Naive thymus-derived CD4-positive, alpha-beta T cell (primary cell): ENCODE measurements at places on chromosomes 11 and 22. TPM values are rescaled to one million over a fixed set of nuclear protein-coding genes. Genes with fewer than 3 reads are reported as not detected.

Gene LMO2
- 0.73 TPM for total RNA-seq

Gene CALCA
- not detected in 2 replicates for total RNA-seq

Gene CPT1B
- 66.7 TPM for total RNA-seq

GRCh38 chr11:72643547-72643946 lies 30.7 kb downstream of the PDE2A start:
- H3K27me3 ChIP-seq: no peaks in the 10 kb centered on the region
- no peak for DNase-seq
- no peak overlapping the region for H3K4me3 ChIP-seq
- no peaks in the 10 kb centered on the region for H3K36me3 ChIP-seq
- no peaks in the 10 kb centered on the region for H3K4me1 ChIP-seq

GRCh38 chr22:45502215-45503049 lies at the start of gene FBLN1:
Gene FBLN1, plus strand, starts transcription at chr22:45502883. Its CDS starts 103 bp downstream, at chr22:45502986.
- no peaks in the 10 kb centered on the region for H3K36me3 ChIP-seq
- no peaks in the 10 kb centered on the region for H3K27me3 ChIP-seq
- no peak within 1 kb of the TSS for H3K4me3 ChIP-seq
- DNase-seq: no peak
- H3K4me1 ChIP-seq: no peaks in the 10 kb centered on the region

GRCh38 chr11:86745571-86745970 lies 54.8 kb upstream of the PRSS23 start:
- no peak overlapping the region for H3K4me3 ChIP-seq
- no peak for DNase-seq
- H3K36me3 ChIP-seq: no peaks in the 10 kb centered on the region

GRCh38 chr22:29758068-29758622 lies 8.7 kb downstream of the ZMAT5 start:
- no peak overlapping the region for H3K27ac ChIP-seq
- no peaks in the 10 kb centered on the region for H3K27me3 ChIP-seq
- H3K4me1 ChIP-seq: no peaks in the 10 kb centered on the region
- H3K4me3 ChIP-seq: no peak overlapping the region
- no peaks in the 10 kb centered on the region for H3K36me3 ChIP-seq

DNA sequence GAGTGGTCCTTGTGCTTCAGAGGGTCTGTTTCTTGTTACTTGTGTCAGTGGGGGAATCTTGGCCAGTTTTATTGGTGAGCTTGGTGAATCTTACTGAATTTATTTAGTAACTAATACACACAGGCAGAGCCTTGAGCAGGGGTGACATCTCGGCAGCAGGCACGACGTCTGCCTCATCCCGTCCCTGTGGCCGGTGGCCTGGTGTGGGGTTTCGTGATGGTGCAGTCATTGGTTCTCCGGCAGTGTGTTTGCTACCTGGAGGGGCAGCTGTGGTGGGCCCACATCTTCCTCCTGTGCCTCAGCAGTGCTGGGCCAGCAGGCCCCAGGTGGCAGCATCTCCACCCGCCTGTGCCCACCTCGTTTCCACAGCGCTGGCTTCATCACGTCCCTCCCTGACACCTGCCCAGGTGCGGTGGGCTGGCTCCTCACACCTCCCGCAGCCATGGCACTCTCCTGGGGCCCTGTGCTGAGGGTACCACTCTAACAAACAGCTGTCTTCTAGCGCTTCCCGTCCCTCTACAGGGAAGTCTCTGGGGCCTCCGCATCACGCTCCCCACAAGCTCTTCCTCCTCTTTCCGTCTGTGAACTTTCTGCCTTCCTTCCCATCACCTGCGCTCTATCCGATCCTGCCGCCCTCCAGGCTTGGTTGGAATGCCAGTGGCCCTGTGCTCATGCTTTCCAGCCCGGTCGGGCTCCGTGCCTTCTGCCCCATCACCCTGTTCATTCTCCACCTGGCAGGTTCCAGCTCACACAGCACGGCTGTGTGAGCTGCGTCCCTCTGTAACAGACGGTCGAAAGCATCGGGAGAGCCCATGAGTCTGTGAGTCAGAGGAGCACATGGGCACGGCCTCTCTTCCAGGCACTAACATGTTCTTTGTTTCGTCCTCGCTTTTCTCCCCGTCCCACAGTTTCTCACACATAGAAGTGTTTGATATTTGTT lies 203.4 kb downstream of the TBC1D22A start:
- H3K4me3 ChIP-seq: no peak overlapping the region
- H3K36me3 ChIP-seq: no peaks in the 10 kb centered on the region
- H3K27ac ChIP-seq: no peak overlapping the region
- no peak for DNase-seq
- no peaks in the 10 kb centered on the region for H3K27me3 ChIP-seq

DNA sequence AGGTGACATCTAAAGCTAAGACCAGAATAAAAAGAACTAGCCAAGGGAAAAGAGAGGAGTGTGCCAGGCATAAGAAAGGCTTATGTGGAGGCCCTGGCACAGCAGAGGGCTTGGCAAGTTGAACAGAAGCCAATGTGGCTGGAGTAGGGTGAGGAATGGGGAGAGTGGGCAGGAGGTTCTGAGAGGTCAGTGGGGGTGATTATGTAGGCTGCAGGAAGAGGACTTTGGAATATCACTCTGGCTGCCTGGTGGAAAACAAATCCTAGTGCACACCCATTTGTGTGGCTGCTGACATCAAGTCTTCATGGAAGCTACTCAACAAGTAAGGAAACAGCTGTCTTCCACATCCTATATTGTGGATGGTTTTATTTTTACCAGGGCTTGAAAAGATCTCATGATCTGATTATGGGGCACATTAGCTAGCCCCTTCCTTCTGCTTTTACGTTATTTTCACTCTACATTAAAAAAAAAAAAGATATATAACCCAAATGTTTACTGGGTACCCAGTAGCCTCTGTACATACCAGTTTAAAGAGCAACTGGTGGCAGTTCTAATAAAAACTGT lies 3.4 kb downstream of the MRPL16 start:
- peaks cover 9% of the 10 kb centered on the region for H3K4me1 ChIP-seq
- no peak overlapping the region for H3K4me3 ChIP-seq
- DNase-seq: no peak
- H3K36me3 ChIP-seq: peaks cover 32% of the 10 kb centered on the region
- no peak overlapping the region for H3K27ac ChIP-seq
- no peaks in the 10 kb centered on the region for H3K27me3 ChIP-seq

- no peak overlapping the region for H3K27ac ChIP-seq
- H3K4me1 ChIP-seq: no peaks in the 10 kb centered on the region
- H3K36me3 ChIP-seq: no peaks in the 10 kb centered on the region
- no peak overlapping the region for H3K4me3 ChIP-seq
Measured at GRCh38 chr11:113569391-113569790, 94.2 kb upstream of the DRD2 start.

GRCh38 chr22:49073873-49074417 lies 753.7 kb downstream of the BRD1 start:
- H3K4me1 ChIP-seq: no peaks in the 10 kb centered on the region
- no peaks in the 10 kb centered on the region for H3K36me3 ChIP-seq
- no peak overlapping the region for H3K4me3 ChIP-seq
- DNase-seq: no peak
- H3K27ac ChIP-seq: no peak overlapping the region

GRCh38 chr11:131642756-131643531 lies 272.5 kb downstream of the NTM start:
- no peaks in the 10 kb centered on the region for H3K4me1 ChIP-seq
- no peak for DNase-seq
- no peak overlapping the region for H3K4me3 ChIP-seq
- H3K27me3 ChIP-seq: no peaks in the 10 kb centered on the region

DNA sequence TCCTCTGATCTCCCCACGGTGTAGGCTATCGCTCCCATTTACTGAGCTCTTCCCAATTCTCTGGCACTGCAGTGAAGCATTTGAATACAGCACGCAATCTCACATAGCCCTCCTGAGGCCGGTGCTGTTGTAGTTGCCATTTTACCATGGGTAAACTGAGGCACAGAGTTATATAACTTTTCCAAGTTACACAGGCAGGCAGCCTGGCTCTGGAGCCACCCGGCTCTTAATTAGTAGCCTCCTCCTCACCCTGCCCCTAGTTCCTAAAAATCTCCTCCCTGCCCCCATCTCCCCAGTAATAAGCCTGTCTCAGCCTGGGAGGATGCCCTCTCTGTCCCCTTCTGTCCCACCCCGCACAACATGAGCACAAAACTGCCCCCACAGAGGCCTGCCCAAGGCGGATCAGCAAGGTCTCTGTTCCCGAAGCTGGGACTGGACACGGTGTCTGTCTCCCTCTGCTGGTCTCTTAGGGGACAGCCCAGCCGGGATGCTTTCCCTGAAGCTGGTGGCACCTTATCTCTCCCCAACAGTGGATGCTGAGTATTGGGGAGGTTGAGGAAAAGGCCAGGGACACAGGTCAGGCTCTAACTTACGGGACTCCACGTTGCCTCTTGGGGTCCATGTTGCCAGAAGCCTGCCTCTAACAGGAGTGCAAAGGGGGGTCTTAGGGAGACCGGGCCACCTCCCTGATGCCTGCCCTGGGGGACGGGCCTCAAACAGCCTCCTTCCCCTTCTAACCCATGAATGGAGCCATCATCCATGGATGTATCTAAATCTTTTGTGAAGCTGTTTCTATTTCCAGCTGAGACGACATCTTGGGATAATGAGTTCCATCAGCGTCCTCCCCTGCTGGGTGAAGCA lies 9.1 kb upstream of the CLCF1 start:
- no peak overlapping the region for H3K27ac ChIP-seq
- peak; percentile 86 for DNase-seq
- H3K27me3 ChIP-seq: no peaks in the 10 kb centered on the region
- peaks cover 5% of the 10 kb centered on the region for H3K4me1 ChIP-seq
- no peaks in the 10 kb centered on the region for H3K36me3 ChIP-seq

GRCh38 chr22:35509960-35510359 lies 30.7 kb upstream of the RASD2 start:
- H3K27ac ChIP-seq: no peak overlapping the region
- no peaks in the 10 kb centered on the region for H3K36me3 ChIP-seq
- H3K27me3 ChIP-seq: no peaks in the 10 kb centered on the region
- H3K4me1 ChIP-seq: no peaks in the 10 kb centered on the region
- H3K4me3 ChIP-seq: no peak overlapping the region

GRCh38 chr11:12746593-12747097 lies 72.4 kb downstream of the TEAD1 start:
- H3K4me3 ChIP-seq: no peak overlapping the region
- H3K27me3 ChIP-seq: no peaks in the 10 kb centered on the region
- no peaks in the 10 kb centered on the region for H3K36me3 ChIP-seq
- H3K4me1 ChIP-seq: no peaks in the 10 kb centered on the region
- no peak overlapping the region for H3K27ac ChIP-seq
- no peak for DNase-seq

GRCh38 chr11:14270690-14271542 lies 88.1 kb downstream of the RRAS2 start:
- H3K4me1 ChIP-seq: peaks cover 24% of the 10 kb centered on the region
- no peak for DNase-seq
- H3K27ac ChIP-seq: no peak overlapping the region
- peak overlapping the region; percentile 31 for H3K4me3 ChIP-seq
- no peaks in the 10 kb centered on the region for H3K36me3 ChIP-seq

- no peaks in the 10 kb centered on the region for H3K36me3 ChIP-seq
- H3K4me3 ChIP-seq: peak overlapping the region; percentile 49
- peak overlapping the region; percentile 0 for H3K27ac ChIP-seq
- peaks cover 23% of the 10 kb centered on the region for H3K4me1 ChIP-seq
- H3K27me3 ChIP-seq: no peaks in the 10 kb centered on the region
Measured at GRCh38 chr22:43263645-43264514, 76.9 kb upstream of the TTLL12 start.

Gene WBP2NL
- 5.7 TPM for total RNA-seq

DNA sequence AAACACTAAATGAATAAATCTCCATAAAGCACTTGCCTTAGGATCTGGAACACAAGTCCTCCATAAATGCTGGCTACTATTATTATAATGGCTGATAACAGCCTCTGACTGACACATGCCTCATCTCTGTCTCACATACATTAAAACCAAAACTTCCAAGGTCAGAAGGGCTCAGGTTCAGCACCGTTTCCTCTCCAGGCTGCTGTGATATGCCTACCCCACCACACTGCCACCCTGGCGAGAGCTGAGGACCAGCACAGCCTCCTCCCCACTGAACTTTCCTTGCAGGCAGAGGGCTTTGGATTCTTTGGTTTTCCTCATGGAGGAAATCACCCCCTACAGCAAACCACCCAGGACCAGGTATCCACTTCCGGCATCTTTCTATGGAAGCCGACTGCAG lies 112.8 kb downstream of the ABTB2 start:
- no peak overlapping the region for H3K27ac ChIP-seq
- no peak for DNase-seq
- H3K4me1 ChIP-seq: peaks cover 23% of the 10 kb centered on the region
- H3K4me3 ChIP-seq: no peak overlapping the region
- no peaks in the 10 kb centered on the region for H3K36me3 ChIP-seq

Gene TIGD3
- 1.6 TPM for total RNA-seq

DNA sequence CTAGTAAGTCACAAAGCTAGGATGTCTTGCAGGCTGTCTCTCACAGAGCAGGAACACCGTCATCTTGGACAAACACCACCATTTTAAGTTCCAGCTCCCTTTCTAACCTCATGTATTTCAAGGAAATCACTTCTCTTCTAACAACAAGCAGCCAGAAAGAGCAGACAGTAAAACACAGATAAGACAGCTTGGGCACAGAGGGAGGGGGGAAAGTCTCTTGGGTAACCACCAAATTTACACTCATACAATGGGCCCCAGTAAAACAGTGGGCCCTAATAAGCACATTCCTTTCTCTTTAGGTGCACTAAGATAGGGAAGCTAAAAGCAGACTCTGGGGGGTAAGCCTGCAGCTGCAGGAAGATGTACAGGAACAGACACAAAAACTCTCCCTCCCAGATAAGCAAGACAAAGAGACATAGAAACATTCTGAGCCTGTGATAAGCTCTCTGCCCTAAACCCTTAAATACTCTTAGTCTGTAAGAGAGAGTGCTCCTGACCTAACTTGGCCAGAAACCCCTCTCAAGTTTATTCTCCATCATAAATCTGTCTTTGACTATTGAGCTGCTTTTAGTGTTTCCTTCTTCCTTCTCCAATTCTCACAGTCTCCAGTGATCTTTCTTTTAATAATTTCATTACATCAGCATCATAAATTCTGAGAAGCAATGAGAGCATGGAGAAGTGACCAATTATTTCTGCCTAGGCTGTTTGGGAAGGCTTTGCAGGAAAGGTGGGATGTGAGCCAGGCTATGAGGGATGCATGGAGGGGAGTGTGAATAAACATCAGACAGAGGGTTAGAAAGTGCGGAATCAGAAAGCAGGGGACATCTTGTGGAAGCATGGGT lies 7.4 kb downstream of the OR10D3 start:
- no peak overlapping the region for H3K27ac ChIP-seq
- no peaks in the 10 kb centered on the region for H3K36me3 ChIP-seq
- no peak overlapping the region for H3K4me3 ChIP-seq
- no peaks in the 10 kb centered on the region for H3K4me1 ChIP-seq

DNA sequence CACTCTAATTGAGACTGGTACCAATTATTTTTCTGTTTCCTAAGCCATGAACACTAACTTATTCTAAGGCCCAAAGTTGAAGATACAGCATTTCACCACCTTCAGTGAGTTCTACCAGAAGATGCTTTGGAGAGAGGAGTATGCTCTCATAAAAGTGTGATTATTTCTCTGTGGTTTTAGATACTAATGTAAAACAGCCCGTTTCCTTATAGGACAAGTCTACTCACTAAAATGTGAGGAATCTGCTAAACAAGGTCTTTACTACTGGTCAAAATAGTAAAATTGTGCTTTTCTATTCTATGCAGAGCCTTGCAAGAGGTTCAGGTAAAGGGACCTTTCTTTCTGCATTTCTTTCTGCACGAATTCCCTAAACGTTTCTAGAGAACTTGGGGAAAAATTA lies 2.4 kb downstream of the LGR4 start:
- no peaks in the 10 kb centered on the region for H3K36me3 ChIP-seq
- H3K27me3 ChIP-seq: no peaks in the 10 kb centered on the region
- DNase-seq: no peak
- no peak overlapping the region for H3K27ac ChIP-seq
